Stimulated activated CD8-positive, alpha-beta memory T cell treated with anti-CD3 and anti-CD28 coated beads, Interleukin-4, amount 100 ng/mL, for 1 hour (primary cell): ENCODE measurements at places on chromosomes 4 and X.
A peak's percentile ranks its signal among the peaks of the same experiment; 100 is the strongest.

DNA sequence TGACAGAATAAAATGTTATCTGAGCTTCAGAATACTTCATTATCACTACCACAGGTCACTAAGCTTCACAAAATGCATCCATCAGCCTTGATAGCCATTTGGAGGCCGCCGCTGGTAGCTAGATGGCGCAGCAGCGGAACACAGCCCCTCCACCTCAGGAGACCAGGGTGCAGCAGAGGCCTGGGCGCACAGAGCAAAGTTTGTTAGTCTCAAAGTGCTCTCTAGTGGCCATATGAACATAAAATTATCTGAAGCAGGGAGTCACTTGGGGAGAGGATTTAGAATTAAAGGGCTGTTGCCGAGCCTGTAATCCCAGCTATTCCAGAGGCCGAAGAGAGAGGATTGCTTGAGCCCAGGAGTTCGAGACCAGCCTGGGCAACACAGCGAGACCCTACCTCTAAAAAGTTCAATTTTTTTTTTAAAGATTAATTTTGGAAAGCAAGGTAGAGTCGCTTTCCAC, 8.1 kb upstream of the DCTD start:
- DNase-seq: peak; percentile 35

DNA sequence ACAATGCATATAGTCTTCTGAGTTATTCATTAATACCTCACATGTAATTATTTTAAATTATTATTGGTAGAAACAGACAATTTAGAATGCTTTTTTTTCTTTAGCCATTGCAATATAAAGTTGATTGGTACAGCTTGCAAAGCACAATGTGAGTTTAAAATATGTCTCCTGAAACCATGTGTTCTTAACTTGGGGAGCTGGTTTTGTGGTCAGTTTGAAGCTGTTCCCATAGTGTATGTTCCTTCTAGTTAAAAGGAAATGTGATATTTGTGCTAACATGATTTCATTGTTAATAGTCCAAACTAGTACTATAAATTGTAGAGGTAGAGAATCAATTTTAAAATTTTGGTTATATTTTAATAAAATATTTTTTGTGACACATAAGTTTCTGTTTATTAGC, 247.2 kb downstream of the BMPR1B start:
- DNase-seq: no peak

- no peak for DNase-seq
These were observed 23.3 kb downstream of the SPARCL1 start for GRCh38 chr4:87505862-87506261.

- DNase-seq: no peak
These were observed 4.3 kb downstream of the OCIAD2 start for GRCh38 chr4:48902266-48902665.

GRCh38 chr4:8217871-8218270, 18.8 kb downstream of the SH3TC1 start:
- no peak for DNase-seq

GRCh38 chrX:13579661-13580060, 10.3 kb downstream of the EGFL6 start:
- DNase-seq: no peak

GRCh38 chr4:23033796-23034195, 341.1 kb downstream of the GBA3 start:
- DNase-seq: no peak

GRCh38 chrX:153766871-153767673, 3.0 kb downstream of the PLXNB3 start:
- no peak for DNase-seq

DNA sequence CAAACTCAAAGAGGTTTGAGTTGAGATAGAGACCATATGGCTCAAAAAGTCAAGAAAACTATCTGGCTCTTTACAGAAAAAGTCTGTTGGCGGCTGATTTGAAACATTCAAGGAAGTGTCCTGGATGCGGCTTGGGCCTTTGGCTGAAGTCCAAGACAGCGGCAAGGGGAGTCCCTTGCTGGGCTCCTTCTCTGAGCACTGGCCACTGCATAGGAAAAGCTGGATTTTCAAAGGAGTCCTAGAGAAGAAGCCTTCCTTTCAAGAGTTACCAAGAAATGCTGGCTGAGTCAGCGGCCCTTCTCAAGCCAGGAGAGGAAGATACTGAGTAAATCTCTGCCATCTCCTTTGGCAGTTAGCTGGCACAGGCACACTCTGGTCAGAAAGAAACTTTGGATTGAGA, 12.1 kb downstream of the APLN start:
- DNase-seq: no peak

DNA sequence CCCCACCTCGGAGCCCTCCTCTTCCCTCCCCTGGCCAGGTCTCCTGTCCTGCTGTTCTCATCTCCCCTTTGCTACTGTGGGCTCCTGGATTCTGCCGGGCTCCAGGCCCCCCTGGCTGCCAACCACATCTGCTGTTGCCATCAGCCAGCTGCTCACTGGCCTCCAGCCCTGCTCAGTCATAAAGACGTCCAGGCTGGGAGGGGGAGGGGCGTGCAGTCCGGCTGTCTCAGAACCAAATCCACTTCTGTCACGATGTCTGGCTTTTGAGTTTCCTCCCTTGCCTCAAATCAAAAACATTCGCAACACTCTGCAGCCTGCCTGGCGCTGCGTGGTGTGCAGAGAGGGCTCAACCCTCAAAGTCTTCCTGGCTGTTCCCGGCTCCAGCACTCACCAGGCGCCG, 7.1 kb downstream of the RASL11B start:
- no peak for DNase-seq

DNA sequence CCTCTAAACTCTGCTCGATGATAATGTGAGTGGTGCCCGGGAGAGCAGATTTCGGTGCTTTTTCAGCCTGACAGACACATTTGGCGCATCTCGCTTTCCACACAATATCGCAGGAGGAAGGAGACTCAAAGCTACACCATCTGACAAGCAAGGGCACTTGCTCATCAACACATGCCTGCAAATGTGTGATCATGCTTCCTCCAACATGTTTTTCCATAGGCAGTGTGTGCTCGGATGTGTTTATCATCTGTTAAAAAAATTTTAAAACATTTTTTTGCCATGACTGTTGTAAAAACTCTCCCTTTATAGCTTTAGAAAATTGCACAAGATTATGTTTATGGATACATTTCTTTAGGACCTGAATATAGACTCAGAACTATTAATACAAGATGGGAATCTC, 170.3 kb upstream of the PUDP start:
- no peak for DNase-seq

- no peak for DNase-seq
These were observed 41.3 kb upstream of the MTM1 start for GRCh38 chrX:150527108-150527507.

DNA sequence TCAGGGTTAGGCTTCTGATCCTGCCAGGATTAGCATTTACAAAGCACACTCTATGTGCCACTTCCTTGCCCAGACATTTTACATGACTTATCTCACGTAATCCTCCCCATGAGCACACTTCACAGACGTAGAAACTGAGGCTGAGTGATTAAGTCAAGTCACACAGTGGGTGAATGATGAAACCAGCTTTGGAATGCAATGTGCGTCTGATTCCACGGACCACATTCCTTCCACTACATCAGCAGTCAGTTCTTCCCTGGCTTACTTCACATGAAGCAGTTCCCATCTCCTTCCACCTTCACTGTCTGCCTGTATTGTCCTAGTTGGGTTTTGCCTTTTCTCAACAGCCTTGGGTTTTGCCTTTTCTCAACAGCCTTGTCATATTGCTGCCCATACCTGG, 134.3 kb upstream of the PPARGC1A start:
- no peak for DNase-seq

DNA sequence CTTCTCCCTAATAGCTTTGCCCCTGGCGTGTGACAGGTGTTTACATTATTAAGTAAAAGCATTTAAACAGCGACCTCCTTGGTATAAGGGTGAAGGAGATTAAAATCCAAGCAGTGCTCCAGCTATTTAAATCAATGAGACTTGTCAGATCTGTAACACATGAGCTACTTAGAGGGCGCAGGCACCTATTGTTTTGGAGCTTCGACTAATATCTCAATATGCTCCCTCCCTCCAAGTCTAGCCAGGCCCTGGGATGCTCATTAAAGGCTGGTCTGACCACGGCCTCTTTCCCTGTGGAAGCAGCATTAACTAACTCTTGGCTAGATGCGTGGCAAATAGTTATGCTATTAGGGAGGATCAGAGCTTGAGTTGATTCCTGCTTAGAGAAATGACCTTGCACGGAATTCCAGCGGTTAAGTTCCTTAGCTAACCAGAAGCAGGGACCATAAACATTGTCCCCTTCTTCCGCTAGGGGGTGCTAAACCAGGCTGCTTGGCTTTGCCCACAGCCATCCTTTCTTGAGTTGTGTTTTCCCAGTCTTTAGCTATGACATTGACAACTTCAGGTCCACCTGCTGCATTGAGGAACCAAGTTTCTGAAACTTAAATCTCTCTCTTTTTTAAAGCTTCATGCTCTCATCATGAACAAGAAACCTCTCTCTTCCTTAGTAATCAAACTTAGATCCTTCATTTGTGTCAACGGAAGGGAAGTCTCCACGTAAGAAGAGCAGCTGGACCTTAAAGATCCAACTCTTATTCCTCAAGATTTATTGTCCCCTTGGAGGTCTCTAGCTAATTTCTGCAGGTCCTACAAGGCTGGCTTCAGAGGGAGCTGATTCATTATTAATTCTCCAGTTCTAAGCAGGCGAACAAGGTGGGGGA, 80.7 kb upstream of the IGFBP7 start:
- no peak for DNase-seq

DNA sequence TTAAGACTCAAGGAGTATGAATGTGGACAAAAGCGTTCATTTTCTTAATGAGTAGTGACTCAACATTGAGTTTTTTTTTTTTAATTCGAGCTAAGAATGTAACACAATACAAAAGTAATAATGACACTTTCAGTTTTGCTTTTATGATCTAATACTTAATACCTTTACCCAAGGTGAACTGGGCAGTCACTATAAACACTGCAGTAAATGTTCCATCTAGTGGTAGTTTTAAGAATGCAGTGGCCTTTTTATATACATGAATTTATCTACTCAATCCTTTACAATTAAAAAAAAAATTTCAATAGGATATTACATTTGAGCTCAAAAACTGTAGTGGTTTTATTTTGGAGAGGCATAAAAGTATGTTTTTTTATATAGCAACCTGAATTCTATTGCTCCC, 33.9 kb downstream of the PDK3 start:
- DNase-seq: no peak

GRCh38 chrX:78658414-78658813, 714 bp downstream of the RTL3 start:
- DNase-seq: no peak

GRCh38 chr4:85759388-85759787, 284.4 kb downstream of the ARHGAP24 start:
- no peak for DNase-seq

DNA sequence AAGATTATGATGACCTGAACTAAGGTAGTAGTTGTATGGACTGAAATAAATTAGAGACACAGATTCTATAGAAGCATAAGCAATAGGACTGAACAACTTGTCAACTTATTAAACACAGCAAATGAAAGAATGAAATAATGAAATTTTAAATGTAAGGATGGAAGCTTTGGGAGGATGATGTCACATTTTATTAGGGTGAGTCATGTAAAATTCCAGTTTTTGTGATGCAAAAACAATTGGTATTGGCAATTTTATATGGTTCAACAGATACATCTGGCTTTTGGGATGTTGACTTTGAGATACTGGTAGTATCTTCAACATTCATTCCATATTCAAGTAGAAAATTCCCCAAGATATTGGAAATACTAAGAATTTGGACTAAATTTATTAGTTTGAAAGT, 72.7 kb upstream of the IL15 start:
- no peak for DNase-seq

- no peak for DNase-seq
These were observed 624.0 kb downstream of the MID1IP1 start for GRCh38 chrX:39425124-39425806.

DNA sequence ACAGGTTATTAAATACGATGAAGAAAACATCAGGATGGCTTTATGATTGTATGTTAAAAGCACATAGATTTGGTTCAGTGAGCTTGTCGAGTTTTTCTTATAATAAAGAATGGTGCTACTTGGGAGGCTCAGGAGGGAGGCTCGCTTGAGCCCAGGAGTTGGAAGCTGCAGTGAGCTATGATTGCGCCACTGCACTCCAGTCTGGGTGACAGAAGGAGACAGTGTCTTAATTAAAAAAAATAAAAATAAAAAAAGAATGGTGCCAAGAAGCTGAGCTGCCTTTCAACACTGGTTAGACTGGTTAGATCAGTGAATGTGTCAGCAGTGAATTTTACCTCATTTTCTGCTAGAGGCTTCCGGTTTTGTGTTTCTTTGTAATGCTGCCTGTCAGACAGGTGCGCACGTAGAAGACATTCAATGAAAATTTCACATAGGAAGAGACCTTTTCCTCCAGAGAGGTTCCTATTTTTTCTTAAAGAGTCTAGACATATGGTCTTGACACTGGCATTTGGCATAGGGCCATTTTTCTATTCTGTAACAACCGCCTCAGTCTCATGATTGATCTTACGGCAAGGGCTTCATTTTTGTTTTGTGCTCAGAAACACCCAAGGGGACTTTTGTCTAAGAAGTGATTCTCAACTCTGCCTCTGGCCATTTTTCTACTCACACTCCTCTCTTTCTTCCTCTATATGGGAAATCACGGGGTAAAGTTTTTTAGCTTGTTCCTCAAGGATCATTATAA, 15.0 kb upstream of the ARSF start:
- no peak for DNase-seq

- DNase-seq: no peak
These were observed 68.9 kb upstream of the BMP2K start for GRCh38 chr4:78707268-78707667.

DNA sequence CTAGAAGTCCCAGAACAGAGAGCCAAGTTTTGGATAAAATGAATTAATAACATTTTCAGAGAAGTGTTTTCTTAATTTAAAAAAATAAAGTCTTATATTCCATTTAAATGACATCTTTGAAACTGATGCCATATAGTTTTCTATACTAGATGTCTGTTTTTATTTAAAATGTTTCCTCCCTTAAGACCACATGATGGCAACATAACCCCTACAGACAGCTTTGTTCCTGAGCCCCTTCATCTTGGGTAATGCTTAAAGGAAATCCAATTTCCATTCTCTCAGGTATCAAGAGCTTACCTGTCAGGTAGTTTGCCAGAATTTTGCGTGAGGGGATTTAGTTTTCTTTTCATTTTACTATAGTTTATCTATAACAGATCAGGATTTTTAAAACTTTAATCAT, 181.4 kb upstream of the UGT8 start:
- DNase-seq: no peak
